ENCODE measurements at places on chromosomes 2 and 18.

GRCh38 chr2:198913394-198914152 is 544.2 kb downstream of the SATB2 start:
- no peak for DNase-seq

- DNase-seq = no peak
These were observed 511.2 kb downstream of the TSN start for GRCh38 chr2:122266636-122267035.

DNA sequence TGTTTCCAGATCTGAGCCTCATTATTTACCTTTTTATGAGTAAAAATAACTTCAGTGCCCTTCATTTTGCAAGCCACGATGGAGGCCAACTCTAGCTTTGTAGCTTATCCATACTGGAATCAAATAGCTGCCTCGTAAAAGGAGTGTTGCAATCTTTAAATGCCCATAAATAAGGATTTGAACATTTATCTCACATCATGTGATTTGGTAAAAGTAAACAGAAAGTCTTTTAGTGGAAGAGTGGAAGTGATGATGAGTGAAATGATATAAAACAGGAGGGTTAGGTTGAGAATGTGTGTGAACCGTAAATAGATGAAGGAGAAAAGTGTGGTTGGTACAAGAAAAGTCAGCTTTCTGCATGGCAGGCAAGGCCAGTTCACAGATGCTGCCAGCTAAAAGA is 348.9 kb downstream of the OSR1 start:
- no peak for DNase-seq

- no peak for DNase-seq
These were observed 62.8 kb upstream of the AFF3 start for GRCh38 chr2:100205174-100205573.

- DNase-seq = no peak
These were observed 320.4 kb upstream of the HS6ST1 start for GRCh38 chr2:128639120-128639477.

GRCh38 chr2:216740557-216741222 is 45.3 kb upstream of the IGFBP5 start:
- DNase-seq = no peak

GRCh38 chr2:144625626-144626025 is 105.7 kb upstream of the ZEB2 start:
- no peak for DNase-seq

GRCh38 chr18:41576643-41577042 is 378.4 kb upstream of the PIK3C3 start:
- no peak for DNase-seq

DNA sequence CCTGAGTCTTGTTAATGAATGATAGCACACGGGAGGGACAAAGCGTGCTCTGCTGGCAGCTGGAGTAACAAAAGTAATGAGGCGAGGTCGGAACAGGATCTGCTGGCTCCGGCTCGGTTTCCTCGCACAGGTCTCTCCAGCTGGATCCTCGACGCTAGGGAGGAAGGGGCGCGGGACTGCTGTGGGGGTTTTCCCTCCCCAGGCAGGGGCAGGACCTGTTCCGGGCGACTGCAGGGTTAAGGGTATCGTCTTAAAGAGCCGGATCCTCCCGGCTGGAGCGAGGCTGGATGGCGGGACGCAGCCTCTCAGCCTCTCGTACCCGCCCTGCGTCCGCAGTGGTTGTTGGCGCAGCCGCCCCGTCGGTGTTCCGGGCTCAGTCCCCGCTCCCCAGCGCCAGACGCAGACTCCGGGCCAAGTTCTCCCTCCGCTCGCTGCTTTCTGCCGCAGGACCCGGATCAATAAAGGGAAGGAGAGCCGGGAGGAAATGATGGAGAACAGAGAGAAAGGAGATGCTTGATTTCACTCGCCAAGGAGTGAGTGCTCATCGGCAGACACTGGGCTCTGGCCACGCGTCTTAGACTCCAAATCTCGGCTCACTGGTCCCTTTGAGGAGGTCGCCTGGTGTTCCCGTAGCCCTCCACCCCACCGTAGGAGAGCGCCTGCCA is 1.1 kb upstream of the LIPG start:
- no peak for DNase-seq

- no peak for DNase-seq
These were observed 3.7 kb downstream of the ZFP36L2 start for GRCh38 chr2:43222475-43223309.

DNA sequence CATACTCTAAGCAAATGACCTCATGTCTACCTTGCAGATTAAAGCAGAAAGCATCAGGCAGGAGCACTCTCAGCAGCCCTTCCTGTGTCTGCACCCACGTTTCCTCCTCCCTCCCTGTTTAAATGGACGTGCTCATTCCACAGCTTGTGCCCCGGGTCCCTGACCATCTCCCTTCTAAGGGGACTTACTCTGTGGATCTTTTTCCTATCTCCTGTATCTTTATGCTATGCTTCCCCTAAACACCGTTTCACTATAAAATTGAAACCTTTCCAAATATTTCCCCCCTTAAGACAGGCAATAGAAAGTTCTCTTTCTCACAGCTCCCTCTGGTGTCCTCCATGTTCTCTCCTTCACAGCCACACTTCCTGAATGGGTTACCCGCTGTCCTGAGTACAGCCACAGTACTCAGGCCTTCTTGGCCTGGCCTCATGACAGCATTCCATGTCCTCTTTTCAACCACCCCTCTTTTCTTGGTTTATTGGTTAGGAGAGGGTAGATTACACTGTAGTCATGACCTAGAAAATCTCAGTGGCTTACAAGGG is 41.1 kb downstream of the TMEM185B start:
- no peak for DNase-seq

- no peak for DNase-seq
These were observed at the start of gene CYTIP for GRCh38 chr2:157443795-157444640. CYTIP (minus strand) TSS chr2:157444089; CDS start chr2:157444020, 69 bp downstream.

DNA sequence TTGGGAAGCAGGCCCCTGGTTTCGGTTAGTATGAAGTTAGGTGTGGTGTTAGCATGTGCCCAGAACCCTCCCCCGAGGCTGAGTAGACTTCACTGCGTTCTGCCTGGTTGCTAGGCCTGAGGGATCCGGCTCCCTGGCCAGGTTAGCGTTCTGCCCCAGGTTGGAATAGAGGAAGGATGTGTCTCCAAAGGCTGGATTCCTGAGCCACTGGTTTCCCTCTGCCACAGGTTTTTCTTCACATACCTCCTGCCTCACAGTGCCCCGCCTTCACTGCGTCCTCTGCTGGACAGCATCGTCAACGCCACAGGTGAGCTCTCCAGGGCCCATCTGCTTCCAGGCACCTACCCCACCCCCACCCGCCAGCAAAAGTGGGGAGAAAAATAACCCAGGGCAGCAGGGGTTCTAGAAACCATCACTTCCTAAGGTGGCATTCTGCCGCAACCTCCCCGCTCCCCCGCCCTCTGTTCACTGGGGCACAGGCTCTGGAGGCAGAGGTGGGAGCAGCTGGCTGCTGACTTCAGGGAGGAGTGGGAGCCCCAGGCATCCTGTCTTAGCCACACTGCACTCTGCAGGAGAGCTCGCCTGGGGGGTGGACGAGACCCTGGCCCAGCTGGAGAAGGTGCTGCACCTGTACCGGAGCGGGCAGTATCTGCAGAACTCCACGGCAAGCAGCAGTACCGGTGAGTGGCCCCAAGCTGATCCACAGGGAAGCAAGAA is 7.1 kb downstream of the PKDCC start:
- DNase-seq = no peak

DNA sequence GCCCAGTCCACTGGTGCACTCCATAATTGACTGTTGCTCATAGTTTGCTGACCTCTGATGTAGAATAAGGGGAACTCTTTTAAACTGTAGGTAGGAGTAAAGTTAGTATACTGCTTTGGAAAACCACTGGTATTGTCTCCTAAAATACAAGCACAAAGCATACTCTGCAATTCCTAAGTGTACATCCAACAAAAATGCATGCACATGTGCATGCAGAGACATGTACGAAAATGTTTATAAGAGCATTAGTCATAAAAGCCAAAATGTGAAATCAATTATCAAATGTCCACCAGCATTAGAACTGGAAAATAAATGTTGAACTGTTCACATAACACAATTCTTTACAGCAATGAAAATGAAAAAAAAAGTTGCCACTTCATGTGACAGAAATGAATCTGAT is 39.8 kb upstream of the DDX18 start:
- no peak for DNase-seq

- no peak for DNase-seq
These were observed 436.9 kb downstream of the SLC4A3 start for GRCh38 chr2:220064111-220065030.

DNA sequence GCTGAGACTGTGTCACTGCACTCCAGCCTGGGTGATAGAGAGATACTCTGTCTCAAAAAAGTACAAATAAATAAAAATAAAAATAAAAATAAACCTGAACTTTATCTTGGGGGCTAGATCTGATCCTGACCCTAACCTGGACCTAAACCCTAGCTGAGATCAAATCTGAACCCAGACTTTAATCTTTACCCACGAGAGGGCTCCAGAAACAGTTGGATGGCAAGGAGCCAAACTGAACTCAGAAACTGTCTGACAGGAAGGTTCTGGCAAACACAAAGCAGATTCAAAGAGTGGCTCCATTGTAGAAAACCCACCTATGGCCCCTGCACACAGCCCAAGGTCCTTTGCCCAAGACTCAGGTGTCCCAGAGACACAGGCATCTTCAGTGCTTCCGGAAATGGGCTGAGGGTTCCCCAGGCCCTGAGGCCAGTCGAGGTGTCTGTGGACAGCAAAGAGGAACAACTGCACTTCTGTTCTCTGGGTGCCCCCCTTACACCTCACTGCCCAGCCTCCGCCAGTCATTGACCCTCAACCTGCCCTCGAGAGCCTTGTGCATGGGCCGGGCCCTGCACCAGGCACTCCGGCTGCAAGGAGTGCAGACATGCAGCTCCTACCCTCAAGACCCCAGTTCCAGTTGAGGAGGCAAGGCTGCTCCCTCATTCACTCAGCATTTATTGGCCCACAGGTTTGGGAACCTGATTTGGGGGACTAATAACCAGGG is 95.2 kb downstream of the TFCP2L1 start:
- DNase-seq = no peak

GRCh38 chr2:237592425-237592980 is 2.0 kb upstream of the RAB17 start:
- DNase-seq = no peak

DNA sequence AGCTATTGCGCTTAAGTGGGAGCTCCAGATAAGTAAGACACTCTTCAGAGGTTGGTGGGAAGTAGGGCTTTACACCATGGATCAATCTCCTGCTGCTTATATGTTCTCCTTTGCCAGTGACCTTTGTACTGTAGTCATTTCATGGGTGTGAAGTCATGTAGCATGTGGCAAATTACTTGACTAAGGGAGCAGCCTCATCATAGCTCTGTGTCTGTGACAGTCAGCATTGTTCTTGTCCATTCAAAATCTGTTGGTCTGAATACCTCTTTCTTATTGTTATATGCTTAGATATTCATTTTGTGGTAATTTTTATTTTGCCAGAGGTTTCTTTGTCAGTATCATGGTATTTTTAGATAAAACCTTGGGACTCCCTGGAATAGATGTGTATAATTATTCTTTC is 18.2 kb downstream of the SLC4A1AP start:
- DNase-seq = no peak

DNA sequence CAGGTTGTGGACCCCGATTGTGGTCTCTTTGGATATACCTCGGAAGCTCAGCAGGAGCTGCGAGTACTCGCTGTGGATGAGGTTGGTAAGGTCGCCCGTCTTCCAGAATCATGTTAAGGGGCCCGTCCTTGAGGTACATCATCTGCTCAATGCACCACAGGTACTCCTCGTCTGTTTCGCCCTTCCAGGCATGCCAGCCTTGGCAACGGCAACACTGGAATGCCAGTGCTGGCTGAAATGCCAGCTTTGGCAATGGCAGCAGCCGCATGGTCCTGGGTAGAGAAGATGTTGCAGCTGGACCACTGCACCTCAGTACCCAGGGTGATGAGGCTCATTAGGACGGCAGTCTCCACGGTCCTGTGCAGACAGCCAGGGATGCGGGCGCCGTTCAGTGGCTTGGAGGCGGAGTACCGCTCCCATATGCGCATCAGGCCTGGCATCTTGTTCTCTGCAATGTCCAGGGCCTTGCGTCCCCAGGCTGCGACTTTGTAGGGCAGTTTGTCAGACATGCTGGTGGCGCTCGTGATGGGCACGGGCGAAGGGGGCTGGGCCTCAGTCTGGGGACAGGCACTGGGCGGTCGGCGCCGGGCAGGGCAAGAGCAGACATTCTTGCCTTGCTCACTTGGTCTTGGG is 122.2 kb upstream of the NXPH2 start:
- no peak for DNase-seq

- no peak for DNase-seq
These were observed 466.1 kb upstream of the MC4R start for GRCh38 chr18:60838677-60839076.

- DNase-seq = no peak
These were observed 163.4 kb upstream of the RASGRP3 start for GRCh38 chr2:33313039-33313438.

GRCh38 chr2:174217869-174218268 is 30.5 kb downstream of the OLA1 start:
- DNase-seq = no peak

Data from stimulated activated CD4-positive, alpha-beta T cell treated with anti-CD3 and anti-CD28 coated beads, Interleukin-1b, Interleukin-23, amount 100 ng/mL, for 4 hours (primary cell).